ENCODE measurements at places on chromosomes 11 and 22.

GRCh38 chr22:35436421-35436820, 36.5 kb downstream of the MCM5 start:
- no peak for DNase-seq

- peak; percentile 41 for DNase-seq
These were observed 13.4 kb upstream of the PNPLA3 start for GRCh38 chr22:43910178-43910695.

DNA sequence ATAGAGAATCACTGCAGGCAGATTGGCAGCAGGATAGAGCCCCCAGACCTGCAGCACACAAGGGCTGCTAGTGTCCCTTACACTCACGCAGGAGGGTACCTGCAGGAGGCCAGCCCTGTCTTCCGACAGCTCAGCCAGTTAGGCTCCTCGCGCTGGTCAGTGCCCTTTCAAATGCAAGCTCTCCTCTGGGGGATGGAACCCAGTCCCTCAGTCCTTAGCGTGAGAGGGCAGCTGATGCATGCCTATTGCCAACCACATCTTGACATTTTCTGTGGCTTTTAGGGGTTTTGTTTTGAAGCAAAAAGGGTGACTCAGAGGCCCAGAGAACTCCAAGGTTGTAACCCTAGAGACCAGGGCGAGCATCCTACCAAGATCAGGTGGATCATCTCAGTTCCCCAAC, 40.0 kb downstream of the WNT11 start:
- peak; percentile 24 for DNase-seq

DNA sequence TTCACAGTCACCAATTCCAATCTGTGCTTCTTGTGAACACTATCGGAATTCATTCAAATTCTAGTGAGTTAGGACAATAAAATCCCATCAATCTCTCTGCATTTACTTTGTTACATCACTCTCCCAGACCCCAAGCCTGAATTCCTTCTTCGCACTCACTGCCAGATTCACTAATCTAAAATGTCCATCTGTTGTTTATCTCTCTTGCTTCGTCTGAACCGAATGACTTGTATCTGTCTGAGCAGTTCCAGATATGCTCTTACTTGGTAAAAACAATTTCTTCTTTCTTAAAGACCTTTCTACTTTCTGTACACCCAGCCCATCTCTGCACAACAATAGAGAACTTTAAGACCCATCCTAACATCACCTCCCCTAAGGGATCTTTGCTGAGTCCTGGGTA, 7.0 kb downstream of the MMP10 start:
- no peak for DNase-seq

GRCh38 chr22:48116871-48117270, 1354.4 kb downstream of the TBC1D22A start:
- DNase-seq: no peak

DNA sequence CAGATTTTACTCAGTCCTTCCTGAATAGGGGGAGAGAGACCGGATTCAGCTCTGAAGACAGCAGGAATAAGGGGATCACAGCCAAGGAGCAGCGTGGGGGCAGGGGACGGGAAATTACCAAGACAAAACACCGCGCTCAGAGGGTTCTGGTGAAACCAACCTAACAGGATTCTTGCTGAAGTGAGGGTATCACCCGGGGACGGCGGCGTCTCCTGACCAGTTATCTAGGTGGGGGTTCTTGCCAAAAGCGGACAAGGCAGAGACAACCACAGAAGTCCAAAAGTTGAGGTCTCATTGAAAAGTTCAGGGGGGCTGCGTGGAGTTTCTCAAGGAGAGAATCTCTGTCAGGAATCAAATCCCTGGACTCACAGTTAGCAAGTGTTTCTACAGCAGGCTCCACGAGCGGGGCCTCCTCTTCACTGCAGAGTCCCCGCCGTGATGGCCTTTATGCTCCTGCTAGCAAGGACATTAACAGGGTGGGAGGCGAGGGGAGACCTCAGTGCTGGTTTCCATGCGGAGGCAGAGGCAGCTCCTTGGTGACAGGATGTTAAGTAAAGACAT, 291.0 kb downstream of the BRD1 start:
- DNase-seq: no peak

- no peak for DNase-seq
These were observed 12.3 kb upstream of the ARL14EP start for GRCh38 chr11:30310623-30311022.

- no peak for DNase-seq
These were observed 23.5 kb downstream of the FZD4 start for GRCh38 chr11:86931548-86932258.

GRCh38 chr11:44749189-44749588, 22.4 kb downstream of the TSPAN18 start:
- DNase-seq: no peak

- no peak for DNase-seq
These were observed 41.9 kb downstream of the ANO5 start for GRCh38 chr11:22234743-22235142.

- DNase-seq: no peak
These were observed 12.7 kb upstream of the KAT5 start for GRCh38 chr11:65699306-65699705.

GRCh38 chr11:36463781-36464180, 46.3 kb downstream of the TRAF6 start:
- no peak for DNase-seq

DNA sequence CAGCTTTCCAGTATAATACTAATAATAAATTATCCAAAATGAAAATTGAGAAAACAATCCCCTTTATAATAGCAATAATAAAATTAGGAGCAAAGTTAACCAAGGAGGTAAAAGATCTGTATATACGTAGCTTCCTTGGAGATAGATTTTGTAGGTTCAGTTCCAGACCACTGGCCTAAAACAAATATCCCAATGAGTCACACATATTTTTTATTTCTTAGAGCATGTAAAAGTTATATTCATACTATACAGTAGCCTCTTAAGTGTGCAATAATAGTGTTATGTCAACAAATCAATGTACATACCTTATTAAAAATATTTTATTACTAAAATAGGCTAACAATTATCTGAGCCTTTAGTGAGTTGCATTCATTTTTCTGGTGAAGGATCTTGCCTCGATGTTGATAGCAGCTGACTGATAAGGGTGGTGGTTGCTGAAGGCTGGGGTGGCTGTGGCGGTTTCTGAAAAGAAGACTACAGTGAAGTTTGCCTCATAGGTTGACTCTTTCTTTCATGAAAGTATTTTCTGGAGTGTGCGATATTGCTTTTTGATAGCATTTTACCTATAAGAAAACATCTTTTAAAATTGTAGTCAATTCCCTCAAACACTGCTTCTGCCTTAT, 178.5 kb downstream of the ARHGAP42 start:
- DNase-seq: no peak

DNA sequence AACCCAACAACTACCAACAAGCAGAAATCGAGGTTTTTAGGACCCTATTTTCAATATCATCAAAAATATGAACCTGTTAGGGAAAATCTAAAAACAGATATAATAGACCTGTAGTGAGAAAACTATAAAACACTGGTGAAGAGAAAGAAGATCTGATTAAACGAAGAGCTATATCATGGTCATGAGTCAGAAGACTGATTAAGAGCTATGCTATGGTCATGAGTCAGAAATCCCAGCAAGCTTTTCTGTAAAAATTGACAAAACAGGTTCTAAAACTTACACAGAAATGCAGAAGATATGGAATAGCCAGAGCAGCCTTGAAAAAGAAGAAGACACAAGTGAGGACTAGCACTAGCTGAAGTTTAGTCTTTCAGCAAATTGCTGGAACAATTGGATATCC, 345.0 kb downstream of the TBC1D22A start:
- no peak for DNase-seq

DNA sequence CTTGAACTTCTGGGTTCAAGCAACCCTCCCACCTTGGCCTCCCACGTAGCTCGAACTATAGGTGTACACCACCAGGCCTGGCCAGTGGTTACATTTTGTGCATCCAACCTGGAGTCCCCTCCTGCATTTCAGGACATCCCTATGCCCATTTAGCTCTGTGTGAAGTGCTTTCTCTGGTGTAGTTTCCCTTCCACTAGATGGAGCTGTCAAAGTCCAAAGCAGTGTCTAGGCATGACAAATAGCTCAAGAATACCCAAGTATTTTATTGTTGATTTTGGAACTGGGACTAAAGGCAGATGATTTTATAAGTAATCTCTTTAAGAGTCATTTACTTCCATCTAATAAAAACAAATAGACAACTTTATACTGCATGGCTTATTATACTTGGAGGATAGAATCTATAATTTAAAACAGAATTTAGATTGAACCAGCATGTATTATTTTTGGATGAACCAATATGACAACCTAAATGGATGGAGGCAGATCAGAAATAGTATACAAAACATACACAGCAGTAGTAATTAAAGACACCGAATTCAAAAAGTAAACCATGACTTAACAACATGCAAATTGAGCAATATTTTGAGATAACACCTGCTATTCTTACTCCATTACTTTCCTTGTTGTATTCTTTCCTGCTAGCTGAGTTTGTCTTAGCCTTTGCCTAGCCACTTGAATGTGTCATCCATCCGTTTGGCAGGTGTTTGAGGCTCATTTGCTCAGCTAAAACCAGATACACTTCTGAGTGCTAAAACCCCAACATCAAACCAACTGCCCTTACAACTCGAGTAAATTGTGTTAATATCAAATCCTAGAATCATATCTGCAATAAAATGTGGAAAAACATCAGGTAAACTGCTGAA, 37.7 kb downstream of the EIF4ENIF1 start:
- DNase-seq: peak; percentile 20

GRCh38 chr11:75425422-75425821, 7.6 kb downstream of the KLHL35 start:
- DNase-seq: no peak

- peak; percentile 86 for DNase-seq
These were observed 27.4 kb downstream of the RCN1 start for GRCh38 chr11:32118025-32118974.

GRCh38 chr11:6745018-6745417, 26.8 kb downstream of the OR2AG2 start:
- no peak for DNase-seq

DNA sequence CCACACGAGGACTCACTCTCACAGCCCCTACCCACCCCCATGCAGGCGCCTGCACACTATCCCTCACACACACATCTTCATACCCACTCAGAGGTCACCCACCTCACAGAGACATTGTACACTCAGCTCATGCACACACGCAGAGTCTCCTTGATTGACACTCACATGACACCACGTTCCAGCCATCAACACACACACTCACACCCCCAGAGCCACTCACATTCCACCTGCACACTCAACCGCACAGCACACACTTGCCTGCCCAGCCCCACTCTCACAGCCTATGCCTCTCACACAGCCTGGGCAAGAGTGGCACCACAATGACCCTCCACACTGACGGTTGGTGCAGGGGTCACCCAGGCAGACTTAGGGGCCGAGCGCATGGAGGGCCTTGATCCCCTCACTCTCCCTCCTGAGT, 2.2 kb downstream of the SPI1 start:
- DNase-seq: no peak

- DNase-seq: no peak
These were observed 51.2 kb downstream of the KCNJ4 start for GRCh38 chr22:38403812-38404211.

GRCh38 chr11:130114726-130115125, 44.9 kb upstream of the ST14 start:
- no peak for DNase-seq

GRCh38 chr11:79400717-79401330, 40.0 kb downstream of the TENM4 start:
- peak; percentile 38 for DNase-seq

DNA sequence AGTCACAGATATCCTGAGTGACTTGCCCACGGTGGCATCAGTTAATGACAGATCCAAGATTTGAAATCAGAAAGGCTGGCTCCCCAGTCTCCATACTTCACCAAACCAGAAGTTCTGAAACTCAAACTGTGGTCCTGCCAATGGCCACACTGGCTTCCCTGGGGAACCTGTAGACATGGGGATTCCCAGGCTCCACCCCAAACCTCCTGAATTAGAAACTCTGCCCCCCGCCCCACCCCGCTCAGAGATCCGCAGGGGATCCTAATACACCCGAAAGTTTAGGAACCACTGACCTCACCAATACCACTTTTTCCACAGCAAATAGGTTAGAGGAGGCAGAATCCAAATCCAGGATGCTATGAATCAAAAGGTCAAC, 15.3 kb downstream of the RTN4RL2 start:
- DNase-seq: no peak

DNA sequence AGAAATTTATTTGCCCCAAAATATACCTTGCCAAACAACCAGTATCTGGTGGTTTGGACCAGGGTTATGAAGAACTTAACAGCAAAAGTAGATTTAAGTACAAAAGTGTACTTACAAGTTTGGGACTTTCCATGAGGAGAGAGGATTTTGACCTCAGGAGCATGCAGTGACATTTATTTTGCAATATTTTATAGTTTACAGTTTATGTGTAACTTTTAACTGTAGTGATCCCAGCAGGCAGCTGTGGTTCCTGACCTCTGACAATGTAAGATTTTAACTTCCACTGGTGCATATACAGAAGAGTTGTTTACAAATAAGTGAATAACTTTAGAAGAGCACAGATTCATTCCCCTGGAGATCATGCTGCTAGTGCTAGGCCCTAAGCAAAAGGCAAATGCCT, 6.7 kb downstream of the OR8D1 start:
- DNase-seq: no peak

DNA sequence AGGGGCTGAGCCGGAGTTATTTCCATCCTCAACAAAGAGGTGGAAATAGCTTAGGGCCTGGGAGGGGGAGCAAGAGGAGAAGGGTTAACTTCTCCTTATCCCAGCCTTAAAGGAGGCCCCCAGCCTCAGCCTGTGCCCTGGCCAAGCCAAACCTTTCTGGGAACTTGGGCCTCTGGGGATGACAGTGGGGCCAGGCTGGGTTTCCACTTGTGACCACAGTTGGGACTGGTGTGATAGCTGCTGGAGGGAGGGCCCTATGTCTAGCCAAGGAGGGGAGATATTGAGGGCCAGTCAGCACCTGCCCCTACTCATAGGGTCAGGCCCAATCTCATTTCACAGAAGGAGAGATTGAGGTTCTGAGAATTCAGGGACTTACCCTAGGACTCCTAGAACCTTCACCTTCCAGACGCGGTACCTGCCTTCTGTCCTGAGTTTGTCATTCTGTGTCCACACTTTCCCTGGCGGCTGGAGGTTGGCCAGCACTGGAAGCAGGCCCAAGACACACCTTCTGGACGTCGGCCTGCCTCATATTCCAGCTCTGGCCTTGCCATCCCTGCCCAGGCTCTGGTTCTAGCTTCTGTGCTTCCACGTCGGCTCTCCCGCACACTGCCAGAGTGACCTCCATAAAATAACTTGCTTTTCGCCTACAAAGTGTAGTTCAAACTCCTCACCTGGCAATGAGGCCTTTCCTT, 3.1 kb downstream of the RELT start:
- DNase-seq: no peak

DNA sequence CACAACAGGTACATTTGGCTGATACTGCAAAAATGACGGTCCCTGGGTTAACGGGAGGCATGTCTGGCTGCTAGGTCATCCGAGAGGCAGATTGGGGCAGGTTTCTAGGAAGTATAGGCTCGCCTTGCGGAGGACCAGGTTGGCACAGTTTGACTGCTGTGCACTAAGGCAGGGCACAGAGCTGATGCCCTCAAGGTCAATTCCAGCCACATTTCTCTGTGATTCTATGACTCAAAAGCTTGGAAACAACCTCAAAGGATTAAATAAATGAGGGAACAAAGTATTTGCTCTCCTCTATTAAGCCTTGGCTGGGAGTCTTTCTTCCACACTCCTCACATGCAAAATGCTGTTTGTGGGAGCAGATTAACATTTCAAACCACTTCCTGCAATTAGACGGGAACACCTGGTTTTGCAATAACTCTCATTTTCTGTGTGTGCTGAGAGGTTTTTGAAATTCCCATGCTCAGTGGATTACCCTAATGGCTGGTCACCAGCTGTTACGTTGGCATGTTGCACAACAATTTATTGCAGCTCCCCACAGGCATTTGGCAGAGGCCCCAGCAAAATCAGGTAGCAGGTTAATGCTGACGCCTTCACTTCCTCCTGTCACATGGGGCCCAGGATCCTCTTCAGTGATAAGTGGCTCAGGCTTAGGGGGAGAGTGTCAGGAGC, 61.0 kb upstream of the PLET1 start:
- peak; percentile 97 for DNase-seq
